ENCODE measurements at places on chromosomes 7 and 10.
A peak's percentile ranks its signal among the peaks of the same experiment; 100 is the strongest.

GRCh38 chr7:64045301-64046040, at the start of gene ZNF727:
TSS of gene ZNF727 (plus strand) at chr7:64045434. CDS start at chr7:64045622, 188 bp downstream.
- peak; percentile 11 for DNase-seq

GRCh38 chr7:64639267-64640001, 26.5 kb upstream of the ZNF107 start:
- peak; percentile 11 for DNase-seq

- DNase-seq, result no peak
These were observed 21.7 kb upstream of the BTBD16 start for GRCh38 chr10:122249303-122249850.

GRCh38 chr10:62643606-62644587, 160.6 kb upstream of the ADO start:
- DNase-seq, result no peak

DNA sequence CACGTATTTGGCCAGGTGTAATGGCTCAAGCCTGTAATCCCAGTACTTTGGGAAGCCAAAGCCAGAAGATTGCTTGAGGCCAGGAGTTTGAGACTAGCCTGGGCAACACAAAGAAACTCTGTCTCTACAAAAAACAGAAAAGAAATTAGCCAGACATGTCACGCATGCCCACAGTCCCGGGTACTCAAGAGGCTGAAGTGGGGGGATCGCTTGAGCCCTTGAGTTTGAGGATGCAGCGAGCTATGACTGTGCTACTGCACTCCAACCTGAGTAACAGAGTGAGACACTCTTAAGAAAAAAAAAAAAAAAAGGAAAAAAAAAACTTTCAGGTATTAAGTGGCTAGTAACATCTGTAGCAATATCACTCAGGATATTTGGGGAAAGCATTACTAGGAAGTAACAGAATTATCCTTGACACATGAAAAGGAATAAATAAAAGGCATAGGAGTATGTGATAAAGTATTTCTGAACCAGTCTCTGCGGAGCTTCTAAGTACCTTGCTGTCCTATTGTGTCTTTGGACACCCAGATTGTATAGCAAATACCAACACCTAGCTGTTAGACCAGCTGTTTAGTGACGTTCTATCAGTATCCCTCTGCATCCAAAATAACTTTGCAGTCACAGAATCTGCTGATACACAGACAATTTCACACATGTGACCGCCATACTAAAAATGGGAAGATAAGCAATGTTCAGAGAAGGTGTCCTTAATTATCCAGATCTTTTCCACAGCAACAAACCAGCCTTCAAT, 74.4 kb downstream of the CYTH3 start:
- no peak for DNase-seq

DNA sequence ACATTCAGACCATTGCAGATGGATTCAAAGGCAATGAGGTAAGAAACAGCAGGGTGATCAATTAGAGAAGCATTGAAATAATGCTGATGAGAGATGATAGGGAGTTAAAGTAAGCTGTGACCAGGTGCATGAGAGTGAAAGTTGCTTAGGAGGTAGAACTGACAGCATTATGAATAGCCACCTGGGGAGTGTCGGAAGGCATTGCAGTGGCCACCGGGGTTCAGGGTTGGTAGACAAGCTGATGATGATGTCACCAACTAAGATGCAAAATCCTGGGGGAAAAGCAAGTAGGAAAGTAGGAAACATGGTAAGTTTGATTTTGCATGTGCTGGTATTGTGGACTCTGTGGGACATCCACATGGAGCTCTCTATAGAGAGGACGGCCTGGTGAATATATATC, 211.9 kb upstream of the ETV1 start:
- no peak for DNase-seq

DNA sequence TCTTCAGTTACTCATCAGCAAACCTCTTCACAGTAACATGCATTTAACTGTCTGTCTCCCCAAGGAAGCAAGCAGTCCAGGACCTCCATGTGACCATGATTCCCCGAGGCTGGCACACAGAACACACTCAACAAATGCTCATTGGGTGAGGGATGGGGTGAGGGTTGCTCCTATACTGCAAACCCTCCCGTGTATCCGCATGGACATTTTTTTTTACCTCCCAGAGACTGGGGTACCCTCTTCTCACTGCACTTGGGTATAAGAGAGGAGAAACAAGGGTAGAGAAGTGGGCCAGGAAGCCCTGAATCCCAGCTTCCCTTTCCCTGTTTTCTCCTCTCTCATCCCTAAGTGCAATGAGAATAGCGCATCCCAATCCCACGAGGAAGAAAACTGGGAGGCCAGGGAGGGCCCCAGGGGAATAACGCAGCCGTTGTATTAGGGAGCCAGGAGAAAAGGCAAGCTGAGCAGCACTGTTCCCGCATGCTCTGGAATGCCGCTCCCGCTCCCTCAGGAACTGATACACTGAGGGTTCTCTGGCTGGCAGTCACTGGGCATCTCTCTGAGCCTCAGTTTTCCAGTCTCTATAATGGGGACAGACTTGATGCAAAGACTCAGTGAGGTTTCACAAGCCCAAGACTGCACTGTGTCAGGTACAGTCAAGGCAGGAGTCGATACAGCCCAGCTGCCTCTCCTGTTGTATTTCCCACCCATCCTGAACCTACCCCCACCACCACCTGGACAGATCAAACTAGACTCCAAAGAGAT, 134.6 kb downstream of the GRID1 start:
- DNase-seq, result no peak

DNA sequence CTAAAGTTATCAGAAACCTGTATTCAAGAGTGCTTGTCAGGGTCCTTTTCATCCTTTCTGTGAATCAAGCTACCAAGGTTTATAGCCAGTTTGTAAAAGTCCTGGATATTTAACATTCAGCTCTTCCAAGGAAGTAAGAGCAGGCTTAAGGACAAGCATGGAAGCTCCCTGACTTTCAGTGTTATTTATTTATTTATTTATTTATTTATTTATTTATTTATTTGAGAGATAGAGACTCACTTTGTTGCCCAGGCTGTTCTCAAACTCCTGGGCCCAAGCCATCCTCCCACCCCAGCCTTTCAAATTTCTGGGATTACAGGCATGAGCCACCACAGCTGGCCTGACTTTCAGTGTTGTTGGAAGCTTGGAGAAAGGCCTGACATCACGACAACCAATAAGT, 44.4 kb upstream of the RELN start:
- DNase-seq, result no peak

GRCh38 chr10:86716466-86716865, 40.0 kb upstream of the BMPR1A start:
- no peak for DNase-seq

DNA sequence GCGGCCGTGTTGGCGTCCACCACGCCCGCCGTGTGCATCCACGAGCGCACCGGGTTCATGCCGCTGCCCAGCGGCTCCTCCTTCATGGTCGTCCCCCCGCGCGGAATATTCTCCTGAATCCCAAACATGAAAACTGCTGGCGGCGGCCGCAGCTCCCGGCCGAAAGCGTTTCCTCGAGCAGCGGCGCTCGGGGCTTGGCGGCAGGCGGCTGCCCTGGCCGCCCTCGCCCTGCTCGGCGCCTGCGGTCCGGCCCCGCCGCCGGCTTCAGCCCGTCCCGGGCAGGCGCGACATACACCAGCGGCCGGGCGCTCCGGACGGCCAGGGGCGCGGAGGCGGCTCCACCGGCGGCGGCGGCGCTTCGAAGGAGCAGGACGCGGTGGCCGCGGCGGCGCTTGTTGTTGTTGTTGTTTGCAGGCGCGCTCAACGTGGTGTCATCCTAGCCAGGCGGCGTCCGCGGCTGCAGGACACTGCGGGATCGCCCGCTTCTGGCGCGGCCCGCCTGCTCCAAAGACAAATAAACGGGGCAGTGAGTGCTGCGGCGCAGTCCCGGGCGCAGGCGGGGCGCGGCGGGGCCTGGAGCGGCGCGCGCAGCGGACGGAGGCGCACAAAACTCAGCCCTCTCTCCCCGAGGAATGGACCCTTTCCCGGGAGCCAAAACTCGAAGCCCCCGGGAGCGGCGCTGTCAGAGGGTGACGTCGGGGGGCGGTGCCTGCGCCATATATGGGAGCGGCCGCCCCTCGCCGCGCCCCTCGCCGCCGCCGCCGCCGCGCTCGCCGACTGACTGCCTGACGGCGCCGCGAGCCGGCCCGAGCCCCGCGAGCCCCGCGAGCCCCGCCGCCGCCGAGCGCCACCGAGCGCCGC, at the start of gene EBF3:
Gene EBF3 (minus strand): TSS at position 634 of the 861 bp plus-strand sequence. CDS start 506 bp downstream, at position 128.
- DNase-seq, result peak; percentile 40

Data from CD4-positive, alpha-beta T cell treated with Interleukin-10 for 1 hour (primary cell).